ENCODE measurements at places on chromosomes 3 and 15.
A peak's percentile ranks its signal among the peaks of the same experiment; 100 is the strongest.

GRCh38 chr3:7800006-7800780 lies 701.4 kb upstream of the LMCD1 start:
- DNase-seq, result peak; percentile 30

GRCh38 chr3:73432023-73432705 lies 192.6 kb downstream of the PDZRN3 start:
- DNase-seq, result no peak

GRCh38 chr3:42430781-42431532 lies 20.5 kb upstream of the LYZL4 start:
- no peak for DNase-seq

DNA sequence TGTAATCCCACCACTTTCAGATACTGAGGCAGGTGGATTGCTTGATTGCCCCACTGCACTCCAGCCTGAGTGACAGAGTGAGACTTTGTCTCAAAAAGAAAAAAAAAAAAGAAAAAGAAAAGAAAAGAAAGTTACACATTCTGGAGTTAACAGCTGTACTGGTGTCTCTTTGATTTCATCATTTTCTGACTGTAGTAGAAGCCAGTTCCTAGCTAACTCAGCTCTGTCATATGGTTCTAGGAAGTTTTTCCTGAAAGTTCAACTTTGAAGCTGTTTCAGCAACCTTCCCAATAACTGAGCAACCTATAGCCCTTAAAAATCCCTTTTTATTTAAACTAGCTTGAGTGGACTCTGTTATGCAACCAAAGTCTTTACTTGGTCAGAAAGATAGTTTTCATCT lies 104.6 kb upstream of the STRIT1 start:
- no peak for DNase-seq

DNA sequence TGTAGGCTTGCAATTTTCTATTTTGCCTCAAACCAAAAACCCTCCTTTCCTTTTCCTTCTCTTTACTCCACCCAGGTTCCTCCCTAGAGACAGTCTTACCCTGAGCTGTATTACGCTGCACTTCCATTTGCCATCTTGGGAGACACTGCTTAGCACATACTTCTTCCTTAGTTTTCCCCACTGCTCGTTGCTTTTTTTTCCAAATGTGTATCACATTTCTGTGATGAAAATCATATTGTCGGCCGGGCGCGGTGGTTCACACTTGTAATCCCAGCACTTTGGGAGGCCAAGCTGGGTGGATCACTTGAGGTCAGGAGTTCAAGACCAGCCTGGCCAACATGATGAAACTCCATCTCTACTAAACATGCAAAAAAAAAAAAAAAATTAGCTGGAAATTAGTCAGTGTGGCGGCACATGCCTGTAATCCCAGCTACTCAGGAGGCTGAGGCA lies 29.5 kb downstream of the POPDC2 start:
- DNase-seq, result no peak

- no peak for DNase-seq
These were observed 235.7 kb upstream of the THBS1 start for GRCh38 chr15:39345176-39345575.

DNA sequence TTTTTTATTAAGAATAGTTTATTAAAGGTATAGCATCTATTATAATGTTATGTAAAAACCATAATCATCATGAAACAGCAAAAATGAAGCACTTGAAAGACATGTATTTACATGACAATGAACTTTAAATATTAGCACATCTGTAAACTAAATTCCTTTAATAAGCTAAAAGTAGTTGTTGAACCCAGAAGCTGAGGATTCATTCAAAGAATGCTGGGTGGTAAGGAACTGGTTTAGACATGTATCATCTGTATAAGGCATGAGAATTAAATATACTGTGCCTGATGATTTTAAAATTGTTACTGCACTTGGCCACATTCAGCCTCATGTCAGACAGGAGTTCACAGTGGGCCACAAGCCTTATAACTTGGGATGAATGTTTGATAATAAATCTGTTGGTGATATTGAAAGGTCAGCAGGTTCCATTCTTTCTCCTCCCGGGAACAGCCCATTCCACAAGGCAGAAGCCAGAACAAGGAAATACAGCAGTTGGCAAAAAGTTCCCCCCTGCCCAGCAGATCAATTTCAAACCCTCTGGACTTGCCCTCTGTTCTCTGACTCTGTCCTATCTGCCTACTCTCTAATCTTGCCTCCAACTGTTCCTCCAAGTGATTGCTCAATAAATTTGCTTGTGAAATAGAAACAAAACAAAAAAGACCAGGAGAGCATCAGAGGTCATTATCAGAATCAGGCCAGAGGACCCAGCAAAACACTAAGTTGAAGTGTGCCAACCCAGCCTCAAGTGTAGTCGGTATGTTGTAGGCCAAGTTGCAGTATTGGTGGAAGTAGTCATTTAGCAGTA lies 49.8 kb upstream of the TEX264 start:
- DNase-seq, result no peak

- DNase-seq, result no peak
These were observed 15.0 kb downstream of the SEMA7A start for GRCh38 chr15:74418575-74419338.

DNA sequence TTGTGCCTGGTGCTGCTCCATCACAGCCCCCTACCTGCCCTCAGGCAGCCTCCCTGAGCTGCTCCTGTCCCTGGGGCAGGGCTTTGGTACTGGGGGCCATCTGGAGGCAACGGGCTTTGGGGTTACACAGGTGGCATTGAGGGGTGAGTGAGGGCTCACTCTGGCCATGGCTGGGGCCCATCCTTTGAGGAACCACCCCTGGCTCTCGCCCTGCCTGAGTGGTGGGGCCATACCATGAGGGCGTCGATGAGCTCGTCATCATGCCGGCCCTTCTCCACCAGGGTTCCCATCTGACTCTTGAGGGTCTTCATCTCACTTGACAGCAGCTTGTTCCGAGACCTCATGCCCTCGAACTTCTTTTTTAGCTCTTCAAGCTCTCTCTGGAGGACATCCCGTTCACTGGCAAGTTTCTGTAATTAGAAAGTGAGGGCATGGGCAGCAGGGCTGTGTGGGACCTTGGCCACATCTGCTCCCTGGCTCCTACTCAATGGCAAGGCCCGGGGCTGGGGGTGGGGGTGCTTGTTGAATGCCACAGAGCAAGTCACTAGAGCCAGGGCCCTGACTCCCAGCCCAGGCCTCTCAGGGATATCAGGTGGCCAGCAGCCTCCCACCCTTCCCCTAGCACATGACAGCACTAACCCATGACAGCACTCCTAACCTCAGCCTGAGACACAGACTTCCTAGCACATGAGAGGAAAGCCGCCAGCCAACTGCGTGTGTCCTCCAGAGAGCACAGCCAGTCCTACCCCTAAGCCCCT lies 33.5 kb downstream of the CCDC13 start:
- peak; percentile 93 for DNase-seq

- no peak for DNase-seq
These were observed 20.9 kb downstream of the RAD54L2 start for GRCh38 chr3:51559411-51559888.
